ENCODE measurements at places on chromosomes 4 and X. TPM values are rescaled to one million over a fixed set of nuclear protein-coding genes. Genes with fewer than 3 reads are reported as not detected.

DNA sequence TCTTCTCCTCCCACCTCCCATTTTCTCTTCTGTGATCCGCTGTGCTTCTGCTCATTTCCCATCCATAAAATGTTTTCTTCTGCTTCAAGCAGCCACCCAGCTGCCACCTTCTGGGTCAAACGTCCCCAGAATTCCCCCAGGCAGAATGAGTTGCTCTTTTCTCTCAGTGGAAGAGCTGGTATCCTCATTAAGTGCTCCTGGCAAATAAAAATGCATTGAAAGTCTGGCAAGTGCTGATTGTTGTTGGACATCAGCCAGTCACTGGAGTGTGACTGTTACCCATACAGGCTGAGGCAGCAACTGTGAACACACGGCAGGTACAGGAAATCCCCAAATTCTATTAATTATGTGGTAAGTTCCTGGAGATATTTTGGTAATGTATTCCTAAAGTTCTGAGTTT is 52.6 kb downstream of the LIMCH1 start:
- H3K36me3 ChIP-seq = no peaks in the 10 kb centered on the region
- H3K4me3 ChIP-seq = no peak overlapping the region
- DNase-seq = no peak
- no peaks in the 10 kb centered on the region for H3K27me3 ChIP-seq
- H3K4me1 ChIP-seq = no peaks in the 10 kb centered on the region

The NKX3-2 gene
- not detected for total RNA-seq

DNA sequence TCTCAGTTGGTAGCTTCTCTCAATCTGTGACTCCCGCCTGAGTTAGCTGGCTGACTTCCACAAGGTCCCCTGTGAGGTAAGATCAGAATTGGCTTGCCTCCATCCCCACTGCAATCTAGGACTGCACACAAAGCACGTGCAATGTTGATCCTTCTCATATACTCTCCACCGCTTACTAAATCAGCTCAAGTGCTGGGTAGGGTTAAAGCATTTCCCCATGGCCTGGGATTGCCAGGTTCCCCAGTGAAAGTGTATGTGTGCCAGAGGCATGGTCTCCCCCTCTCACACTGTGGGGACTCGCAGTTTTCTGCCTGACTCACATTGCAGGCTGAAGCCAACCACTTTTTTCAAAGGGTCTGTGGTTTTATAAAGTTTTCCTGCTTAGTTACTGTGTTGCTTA is 886.9 kb downstream of the FAM133A start:
- no peaks in the 10 kb centered on the region for H3K27me3 ChIP-seq
- no peak for DNase-seq
- no peak overlapping the region for H3K27ac ChIP-seq
- H3K36me3 ChIP-seq = no peaks in the 10 kb centered on the region

DNA sequence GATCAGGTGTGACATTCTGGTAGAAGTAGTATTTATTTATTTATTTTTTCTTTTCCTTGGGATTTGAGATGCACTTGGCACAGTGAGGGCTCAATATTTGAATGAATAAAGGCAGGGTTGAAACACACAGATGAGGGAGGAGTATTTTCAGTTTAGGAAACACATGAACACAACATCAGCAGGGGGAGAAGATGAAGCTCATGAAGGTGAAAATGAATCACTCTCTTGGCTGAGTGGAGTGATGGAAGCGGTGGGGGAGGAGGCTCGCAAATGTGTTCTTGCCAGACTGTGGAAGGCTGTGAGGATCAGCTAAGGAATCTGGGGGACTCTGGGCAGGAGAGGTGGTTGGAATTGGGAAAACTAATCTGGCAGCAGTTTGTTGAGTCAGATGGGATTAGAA is 55.3 kb downstream of the ARHGAP10 start:
- DNase-seq = no peak
- H3K4me3 ChIP-seq = no peak overlapping the region
- H3K4me1 ChIP-seq = no peaks in the 10 kb centered on the region
- no peaks in the 10 kb centered on the region for H3K36me3 ChIP-seq
- no peaks in the 10 kb centered on the region for H3K27me3 ChIP-seq

The CRMP1 gene
- total RNA-seq = 0.40 TPM

DNA sequence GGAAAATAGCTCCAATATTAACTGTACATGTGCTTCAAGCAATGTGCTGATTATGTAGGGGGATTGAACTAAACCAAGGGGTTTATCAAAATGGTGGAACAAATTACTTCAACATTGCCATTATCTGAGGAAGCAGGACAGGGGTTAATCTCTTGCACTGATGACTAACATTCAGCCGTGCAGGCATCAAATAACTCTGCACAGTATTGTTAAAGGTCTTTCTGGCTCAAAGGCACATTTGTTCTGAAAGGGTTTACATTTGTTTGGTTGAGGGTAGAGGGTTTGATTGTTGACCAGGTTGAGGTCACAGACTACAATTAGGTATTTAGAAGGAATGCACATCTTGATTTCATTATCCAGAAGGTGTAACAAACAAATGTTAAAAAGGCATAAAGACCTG is 32.2 kb upstream of the CCSER1 start:
- H3K36me3 ChIP-seq = no peaks in the 10 kb centered on the region
- H3K27ac ChIP-seq = no peak overlapping the region
- DNase-seq = no peak
- no peak overlapping the region for H3K4me3 ChIP-seq
- H3K4me1 ChIP-seq = peaks cover 54% of the 10 kb centered on the region
- no peaks in the 10 kb centered on the region for H3K27me3 ChIP-seq

The MAML3 gene
- 20.8 TPM for total RNA-seq

DNA sequence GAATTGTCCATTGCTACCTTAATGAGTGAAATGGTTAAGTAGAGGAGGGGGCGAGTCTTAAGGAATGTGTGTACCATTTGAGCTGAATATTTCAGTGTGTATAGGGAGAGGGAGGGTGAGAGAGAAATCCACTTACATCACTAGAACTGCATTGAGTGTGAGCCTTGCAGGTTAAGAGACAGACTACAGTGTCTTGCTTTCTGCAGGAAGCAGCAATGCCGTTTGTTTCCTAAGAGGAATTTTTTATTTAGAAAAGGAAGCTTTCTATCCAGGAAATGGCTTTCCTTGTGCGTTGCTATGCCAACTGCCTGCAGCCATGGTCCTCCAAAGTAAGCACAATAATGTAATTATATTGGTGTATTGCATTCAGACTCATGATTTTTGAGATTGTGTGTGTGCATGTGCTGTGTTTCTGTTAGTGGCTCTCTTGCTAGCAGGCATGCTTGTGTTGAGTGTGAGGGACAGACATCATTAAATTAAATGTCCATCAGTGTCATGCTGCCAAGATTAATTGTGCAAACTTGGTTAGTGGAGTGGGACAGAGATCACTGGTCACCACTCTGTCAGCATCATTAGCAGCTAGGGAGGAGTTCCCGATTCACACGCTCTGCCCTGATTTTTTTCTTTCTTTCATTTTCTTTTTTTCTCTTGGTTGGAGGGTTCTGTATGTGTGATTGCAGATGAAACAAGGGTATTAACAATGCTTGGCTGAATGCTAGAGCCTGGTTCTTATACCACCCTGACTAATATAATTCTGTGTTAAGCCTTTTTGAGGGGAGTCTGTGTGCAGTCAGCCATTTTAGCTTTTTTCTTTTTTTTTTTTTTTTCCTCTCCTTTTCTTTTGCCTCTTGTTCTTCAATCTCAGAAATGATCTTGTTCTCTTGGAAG is 164.3 kb downstream of the RAPGEF2 start:
- no peak overlapping the region for H3K27ac ChIP-seq
- H3K36me3 ChIP-seq = no peaks in the 10 kb centered on the region
- no peaks in the 10 kb centered on the region for H3K27me3 ChIP-seq
- H3K4me1 ChIP-seq = no peaks in the 10 kb centered on the region
- no peak for DNase-seq
- no peak overlapping the region for H3K4me3 ChIP-seq

GRCh38 chr4:42083816-42084215 is 68.6 kb downstream of the BEND4 start:
- H3K4me1 ChIP-seq = no peaks in the 10 kb centered on the region
- H3K27me3 ChIP-seq = no peaks in the 10 kb centered on the region
- no peak overlapping the region for H3K4me3 ChIP-seq

- H3K27ac ChIP-seq = no peak overlapping the region
- no peaks in the 10 kb centered on the region for H3K27me3 ChIP-seq
- no peaks in the 10 kb centered on the region for H3K36me3 ChIP-seq
- DNase-seq = no peak
Measured at GRCh38 chrX:107968623-107969022, 13.5 kb downstream of the TEX13B start.

The NRK gene
- total RNA-seq = not detected

The CXCL11 gene
- not detected for total RNA-seq

DNA sequence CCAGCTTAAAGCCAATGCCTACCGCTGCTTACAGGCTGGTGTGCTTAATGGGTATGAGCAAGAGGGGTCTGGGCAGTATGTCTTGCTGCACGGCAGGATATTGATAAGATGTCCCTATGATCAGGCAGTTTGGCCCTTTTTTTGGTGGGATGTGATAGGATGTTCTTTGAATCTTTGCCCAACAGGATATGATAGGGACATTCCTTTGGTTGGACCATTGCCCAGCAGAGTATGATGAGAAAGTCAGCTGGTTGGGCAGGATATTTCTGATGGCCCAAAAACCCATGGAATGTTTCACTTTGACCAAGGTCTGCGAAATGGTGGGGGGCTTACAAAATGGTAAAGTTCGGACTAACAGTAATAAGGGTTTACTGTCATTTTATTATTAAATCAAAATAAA is 1060.6 kb downstream of the STIM2 start:
- no peaks in the 10 kb centered on the region for H3K36me3 ChIP-seq
- H3K4me1 ChIP-seq = no peaks in the 10 kb centered on the region

DNA sequence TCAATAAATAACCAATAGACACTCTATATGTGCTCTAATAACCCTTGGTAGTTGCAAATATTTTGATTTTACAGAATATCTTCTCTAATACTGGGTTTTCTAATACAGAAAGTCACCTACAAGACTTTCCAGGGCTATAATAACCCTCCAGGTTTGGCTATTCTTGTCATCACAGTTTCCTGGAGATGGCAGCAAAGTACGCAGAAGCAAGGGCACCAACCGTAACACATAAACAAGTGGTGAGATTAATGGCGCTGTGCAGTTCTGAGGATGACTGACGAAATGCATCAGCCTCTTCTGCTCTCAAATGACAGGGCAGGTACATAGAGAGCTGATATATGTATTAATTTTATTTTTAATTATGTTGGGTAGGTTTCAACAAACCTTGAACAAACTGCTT is 122.4 kb downstream of the C4orf33 start:
- no peaks in the 10 kb centered on the region for H3K36me3 ChIP-seq
- no peaks in the 10 kb centered on the region for H3K27me3 ChIP-seq
- H3K4me3 ChIP-seq = no peak overlapping the region

- peaks cover 3% of the 10 kb centered on the region for H3K36me3 ChIP-seq
- H3K4me3 ChIP-seq = no peak overlapping the region
- H3K4me1 ChIP-seq = peaks cover 34% of the 10 kb centered on the region
- DNase-seq = peak; percentile 49
- H3K27ac ChIP-seq = no peak overlapping the region
Measured at GRCh38 chrX:101619364-101619763, 1.6 kb upstream of the ARMCX6 start.

The PPARGC1A gene
- 0.14 TPM for total RNA-seq

DNA sequence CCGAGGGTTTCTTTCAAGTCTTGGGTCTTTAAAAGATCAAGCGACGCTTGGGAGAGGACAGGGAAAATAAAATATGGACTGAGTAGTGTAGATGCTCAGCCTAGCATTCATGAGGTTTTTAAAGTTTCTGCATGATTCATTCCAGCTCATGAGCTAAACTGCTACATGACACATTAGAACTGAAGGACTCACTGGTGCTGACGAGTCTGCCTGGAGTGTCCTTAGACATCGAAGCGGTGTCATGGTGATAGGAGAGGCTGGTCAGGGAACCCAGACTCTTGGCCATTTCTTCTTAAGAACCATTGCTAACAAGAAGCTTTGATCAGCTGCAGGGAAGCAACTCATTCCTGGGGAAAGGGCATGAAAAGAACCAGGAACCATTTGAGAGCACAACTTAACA is 158.6 kb downstream of the TRIML1 start:
- DNase-seq = no peak
- H3K27ac ChIP-seq = no peak overlapping the region
- H3K27me3 ChIP-seq = no peaks in the 10 kb centered on the region
- no peaks in the 10 kb centered on the region for H3K4me1 ChIP-seq

- H3K27me3 ChIP-seq = peaks cover 3% of the 10 kb centered on the region
- DNase-seq = peak; percentile 56
- H3K4me3 ChIP-seq = no peak overlapping the region
- no peak overlapping the region for H3K27ac ChIP-seq
- H3K36me3 ChIP-seq = no peaks in the 10 kb centered on the region
- H3K4me1 ChIP-seq = no peaks in the 10 kb centered on the region
Measured at GRCh38 chr4:26074712-26075430, 160.9 kb downstream of the SMIM20 start.

GRCh38 chr4:48680848-48681568 is 99.1 kb downstream of the FRYL start:
- DNase-seq = no peak
- peaks cover 21% of the 10 kb centered on the region for H3K4me1 ChIP-seq
- H3K27me3 ChIP-seq = no peaks in the 10 kb centered on the region
- H3K4me3 ChIP-seq = no peak overlapping the region

DNA sequence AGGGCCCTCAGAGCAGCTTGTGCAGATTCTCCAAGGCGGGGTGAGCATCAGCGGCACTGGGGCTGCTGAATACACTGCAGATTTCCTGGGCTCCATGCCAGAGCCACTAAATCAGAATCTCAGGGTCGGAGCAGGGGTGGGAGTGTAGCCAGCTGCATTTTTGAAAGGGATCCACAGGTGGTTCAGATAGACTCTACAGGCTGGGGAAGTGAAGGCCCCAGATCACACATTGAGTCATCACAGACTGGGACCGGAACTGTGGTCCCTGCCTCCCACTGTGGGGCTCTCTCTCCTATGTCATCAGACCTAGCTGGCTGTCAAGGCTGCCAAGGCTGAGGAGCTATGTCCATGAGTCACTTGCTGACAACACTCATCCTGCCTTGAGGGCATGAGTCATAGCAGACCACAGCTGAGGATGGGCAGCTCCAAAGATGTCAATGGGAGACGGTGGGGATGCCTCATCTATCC is 162.3 kb upstream of the MAMLD1 start:
- H3K4me1 ChIP-seq = peaks cover 3% of the 10 kb centered on the region
- DNase-seq = peak; percentile 72
- H3K4me3 ChIP-seq = no peak overlapping the region
- no peaks in the 10 kb centered on the region for H3K27me3 ChIP-seq
- H3K27ac ChIP-seq = no peak overlapping the region

DNA sequence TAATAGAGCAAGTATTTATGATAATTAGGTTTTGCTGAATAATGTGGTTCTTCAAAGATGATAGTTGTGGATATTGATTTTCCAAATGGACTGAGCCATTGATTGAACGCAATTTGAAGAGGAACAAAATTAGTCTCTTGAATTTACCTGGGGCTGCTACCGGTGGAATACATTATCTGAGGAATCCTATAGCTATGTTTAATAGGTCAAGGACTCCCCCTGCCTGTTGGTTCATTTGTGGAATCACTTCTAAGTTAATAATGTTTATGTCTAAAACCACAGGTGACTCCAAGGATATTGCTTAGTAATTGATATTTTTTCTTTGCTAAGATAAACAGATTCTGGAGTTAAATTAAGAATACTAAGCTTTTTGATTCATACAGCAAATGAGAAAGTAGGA is 576.0 kb upstream of the PABPC4L start:
- no peak for DNase-seq
- H3K4me3 ChIP-seq = no peak overlapping the region
- H3K27ac ChIP-seq = no peak overlapping the region
- no peaks in the 10 kb centered on the region for H3K27me3 ChIP-seq
- H3K36me3 ChIP-seq = no peaks in the 10 kb centered on the region
- H3K4me1 ChIP-seq = no peaks in the 10 kb centered on the region
